CD4-positive, alpha-beta T cell treated with Interleukin-10 for 1 hour (primary cell): ENCODE measurements at places on chromosomes 7 and 10.

GRCh38 chr10:11325817-11326216 lies 285.6 kb downstream of the USP6NL start:
- no peak for DNase-seq

DNA sequence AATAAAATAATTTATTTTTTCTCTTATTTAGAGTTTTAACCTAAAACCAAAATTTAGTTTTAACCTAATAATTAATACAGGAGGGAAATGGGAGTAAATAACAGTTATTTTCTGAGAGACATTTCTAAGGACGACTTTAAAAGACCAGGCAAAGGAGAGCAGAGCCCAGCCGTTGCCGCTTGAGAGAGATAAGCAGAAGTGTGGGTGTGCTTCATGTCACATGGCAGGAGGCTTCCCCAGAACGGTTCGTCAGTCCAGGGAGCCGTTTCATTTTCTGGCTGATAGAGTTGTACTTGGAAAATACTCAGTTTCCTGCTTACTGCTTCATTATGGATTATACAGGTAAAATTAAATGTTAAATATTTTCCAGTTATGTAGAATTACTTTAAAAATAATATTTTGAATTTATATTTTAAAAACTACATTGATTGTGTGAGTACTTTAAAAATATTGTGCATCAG lies 61.4 kb downstream of the ST7 start:
- peak; percentile 11 for DNase-seq

DNA sequence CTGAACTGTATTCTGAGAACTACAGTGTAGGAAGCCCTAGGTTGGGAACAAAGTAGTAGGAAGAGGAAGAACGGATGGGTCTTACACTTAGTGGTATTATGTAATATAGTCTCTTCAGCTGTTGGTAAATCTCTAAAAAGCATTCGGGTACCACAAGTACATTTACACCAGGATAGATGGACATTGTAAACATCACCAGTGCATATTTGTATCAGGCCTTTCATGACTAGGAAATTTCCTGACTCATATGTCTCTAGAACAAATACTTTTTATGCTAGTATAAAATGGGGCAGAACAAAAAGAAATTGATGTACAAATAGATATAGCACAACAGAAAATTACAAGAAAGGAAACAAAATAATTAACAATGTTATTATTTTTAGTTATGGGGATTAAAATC lies 21.5 kb upstream of the OR6B1 start:
- DNase-seq, result no peak

- DNase-seq, result no peak
Observed at GRCh38 chr10:81081887-81082620, 544.4 kb downstream of the SH2D4B start.

GRCh38 chr7:2508327-2509215 lies 11.0 kb upstream of the LFNG start:
- peak; percentile 83 for DNase-seq

GRCh38 chr7:6623589-6624245 lies 8.3 kb downstream of the ZNF853 start:
- DNase-seq, result peak; percentile 46

- no peak for DNase-seq
Observed at GRCh38 chr10:18737236-18737635, 78.0 kb downstream of the ARL5B start.

DNA sequence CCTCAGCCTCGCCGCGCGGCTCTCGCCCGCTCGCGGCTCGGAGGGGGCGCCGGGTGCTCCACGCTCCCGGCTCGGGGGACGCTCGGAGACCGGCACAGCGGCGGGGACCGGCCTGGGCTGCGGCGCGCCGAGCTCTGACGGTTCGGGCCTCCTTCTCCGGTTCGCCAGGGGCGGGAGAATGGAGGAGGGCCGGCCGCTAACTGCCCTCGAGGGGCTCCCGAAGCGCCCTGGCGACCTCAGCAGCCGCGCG lies 232 bp upstream of the GRID1 start:
- no peak for DNase-seq

DNA sequence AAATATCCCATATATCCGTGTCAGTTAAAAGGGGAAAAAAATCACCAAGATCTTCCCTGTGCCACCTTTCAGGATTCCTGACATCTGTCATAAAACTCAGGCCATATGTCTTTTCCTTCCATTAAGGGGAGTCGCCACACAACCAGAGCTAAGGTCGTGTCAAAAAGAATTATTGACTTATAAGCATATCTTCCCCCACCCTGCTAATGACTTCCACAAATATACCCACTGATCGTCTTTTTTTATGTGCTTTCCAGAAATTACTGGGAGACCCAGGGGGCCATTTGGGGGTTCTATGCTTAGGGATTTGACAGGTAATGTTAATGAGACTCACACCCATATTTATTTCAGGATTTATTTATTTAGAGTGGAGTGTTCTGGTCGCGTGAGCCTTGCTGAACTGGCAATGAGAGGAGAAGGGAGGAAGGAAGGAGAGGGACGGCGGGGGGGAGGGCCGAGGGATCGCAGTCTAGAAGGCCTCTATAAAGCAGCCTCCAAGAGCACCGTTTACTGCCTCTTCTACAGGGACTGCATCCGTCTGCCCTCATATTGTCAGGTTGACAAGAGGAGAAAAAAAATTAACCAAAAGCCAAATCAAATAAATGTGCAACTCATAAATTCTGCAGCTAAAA lies 135.7 kb upstream of the MGMT start:
- no peak for DNase-seq

DNA sequence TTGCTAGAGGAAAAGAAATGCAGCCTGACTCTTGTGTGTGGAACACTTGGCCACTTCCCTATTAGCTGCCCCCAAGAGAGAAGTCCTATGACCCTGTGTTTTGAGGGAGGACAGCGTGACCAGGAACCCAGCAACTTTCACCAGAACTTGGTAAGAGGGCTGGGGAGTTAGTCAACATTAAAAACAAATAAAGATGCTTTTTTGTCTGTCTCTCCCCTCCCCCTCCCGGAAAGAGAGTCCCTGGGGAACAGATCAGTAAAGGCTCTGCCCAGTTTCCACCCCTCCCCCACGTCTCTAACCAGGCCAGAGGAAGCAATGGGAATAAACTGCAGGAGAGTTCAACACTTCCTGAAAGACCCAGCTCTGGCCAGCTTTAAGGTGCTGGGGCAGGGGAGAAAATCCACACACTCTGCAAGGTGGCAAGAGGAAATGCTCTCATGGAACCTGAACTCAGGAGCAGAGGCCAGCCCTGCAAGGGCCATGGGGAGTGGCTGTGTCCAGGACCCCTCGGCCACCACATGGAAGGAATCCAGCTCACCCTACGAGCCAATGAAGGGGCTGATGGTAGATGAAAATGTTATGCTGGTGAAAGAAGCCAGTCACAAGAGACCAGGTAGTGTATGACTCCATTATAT lies 21.5 kb downstream of the SH3PXD2A start:
- DNase-seq, result no peak

DNA sequence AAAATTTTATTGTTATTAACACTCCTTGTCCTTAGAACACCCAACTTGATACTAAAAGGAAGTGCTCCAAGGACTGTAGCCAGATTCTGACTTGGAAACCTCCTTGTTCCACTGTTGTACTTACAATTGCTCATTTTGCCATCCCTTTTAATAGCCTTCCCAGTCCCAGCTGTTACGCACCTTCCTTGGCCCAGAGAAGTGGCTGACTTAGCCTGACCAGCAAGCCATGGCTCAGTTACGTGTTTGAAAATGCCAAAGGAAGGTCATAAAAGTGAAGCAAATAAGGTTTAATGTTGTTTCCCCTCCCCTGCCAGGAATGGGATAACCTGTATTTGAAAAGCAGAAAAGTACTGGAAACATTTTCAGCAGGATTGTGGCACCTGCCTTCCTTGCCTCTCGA lies 3.7 kb upstream of the ANKRD1 start:
- no peak for DNase-seq

DNA sequence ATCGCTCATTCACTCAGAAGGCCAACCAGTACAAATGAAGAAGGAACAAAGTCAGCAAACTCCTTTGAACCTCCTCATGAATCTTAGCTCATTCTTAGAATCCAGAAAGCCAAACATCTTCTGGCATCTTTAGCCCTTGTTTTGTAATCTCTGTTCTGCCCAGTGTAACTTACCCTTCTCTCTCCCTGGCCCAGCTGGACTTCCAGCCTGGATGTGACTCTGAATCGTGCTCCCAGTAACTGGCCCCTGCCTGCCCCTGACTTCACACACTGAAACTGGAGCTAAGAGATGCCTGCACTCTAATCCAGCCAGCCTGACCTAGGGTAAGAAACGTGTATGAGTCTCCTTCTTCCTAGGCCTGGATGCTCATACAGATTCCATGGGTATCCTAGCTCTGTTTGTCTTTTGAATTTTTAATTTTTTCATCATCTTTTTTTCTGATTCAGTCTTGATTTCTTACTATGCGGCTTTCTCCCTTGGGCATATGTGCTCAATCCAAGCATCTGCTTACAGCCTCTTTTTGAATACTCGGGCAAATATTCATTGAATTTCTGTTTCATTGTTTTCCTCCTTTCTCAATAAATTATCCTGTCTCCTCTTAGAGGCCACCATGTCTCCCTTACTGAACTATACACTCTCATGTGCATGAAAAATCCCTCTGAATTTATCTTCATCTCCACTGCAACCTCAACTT lies 845.6 kb upstream of the AUTS2 start:
- DNase-seq, result no peak

GRCh38 chr10:93475871-93476270 lies 6.3 kb downstream of the MYOF start:
- no peak for DNase-seq

DNA sequence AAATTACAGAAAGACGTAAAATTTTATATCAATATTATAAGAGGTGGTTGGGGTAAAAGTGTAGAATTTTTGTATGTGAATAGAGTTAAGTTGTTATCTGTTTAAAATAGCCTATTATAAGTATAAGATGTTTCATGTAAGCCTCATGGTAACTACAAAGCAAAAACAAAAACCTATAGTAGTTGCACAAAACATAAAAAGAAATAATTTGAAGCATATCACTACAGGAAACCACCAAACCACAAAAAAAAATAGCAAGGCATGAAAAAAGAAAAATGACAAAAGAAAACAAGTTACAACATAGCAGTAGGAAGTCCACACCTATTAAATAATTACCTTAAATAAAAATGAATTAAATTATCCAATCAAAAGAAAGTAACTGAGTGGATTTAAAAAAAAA lies 12.4 kb upstream of the GSTK1 start:
- DNase-seq, result peak; percentile 58

GRCh38 chr10:132001238-132001972 lies 19.7 kb upstream of the BNIP3 start:
- peak; percentile 31 for DNase-seq

GRCh38 chr10:11930312-11930978 lies 107.3 kb downstream of the PROSER2 start:
- no peak for DNase-seq

GRCh38 chr7:94882891-94883290 lies 24.5 kb upstream of the PPP1R9A start:
- DNase-seq, result no peak

DNA sequence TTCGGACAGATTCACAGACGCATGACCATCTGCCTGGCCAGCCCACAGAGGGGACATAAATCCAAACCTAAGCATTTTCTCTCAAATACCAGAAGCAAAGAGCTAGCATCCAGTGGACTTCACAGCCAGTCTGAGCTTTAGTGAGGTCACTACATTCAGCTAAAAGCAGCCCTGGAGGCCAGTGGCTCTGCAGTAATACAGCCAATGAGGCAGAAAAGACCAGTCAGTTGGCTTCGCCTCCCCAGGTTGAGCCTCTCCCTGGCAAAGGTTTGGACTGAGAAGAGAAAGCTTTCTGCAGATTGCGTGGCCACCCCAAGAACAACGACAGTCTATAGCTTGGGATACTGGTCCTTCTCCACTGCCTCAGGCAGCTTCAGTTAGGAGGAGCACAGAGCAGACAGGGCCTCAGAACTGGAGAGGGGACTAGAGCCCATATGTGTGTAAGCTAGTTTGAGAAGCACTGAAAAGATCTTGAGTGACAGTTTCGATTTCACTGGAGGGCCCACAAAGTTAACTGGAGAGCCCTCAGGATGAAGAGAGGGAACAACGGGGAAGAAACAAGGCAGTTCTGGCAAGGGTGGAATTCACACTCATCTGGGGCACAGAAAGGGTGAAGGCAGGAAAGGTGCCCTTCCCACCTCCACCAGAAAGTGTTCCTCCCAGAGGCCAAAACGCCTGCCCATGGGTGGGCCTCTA lies 3.8 kb downstream of the WDR91 start:
- DNase-seq, result no peak

DNA sequence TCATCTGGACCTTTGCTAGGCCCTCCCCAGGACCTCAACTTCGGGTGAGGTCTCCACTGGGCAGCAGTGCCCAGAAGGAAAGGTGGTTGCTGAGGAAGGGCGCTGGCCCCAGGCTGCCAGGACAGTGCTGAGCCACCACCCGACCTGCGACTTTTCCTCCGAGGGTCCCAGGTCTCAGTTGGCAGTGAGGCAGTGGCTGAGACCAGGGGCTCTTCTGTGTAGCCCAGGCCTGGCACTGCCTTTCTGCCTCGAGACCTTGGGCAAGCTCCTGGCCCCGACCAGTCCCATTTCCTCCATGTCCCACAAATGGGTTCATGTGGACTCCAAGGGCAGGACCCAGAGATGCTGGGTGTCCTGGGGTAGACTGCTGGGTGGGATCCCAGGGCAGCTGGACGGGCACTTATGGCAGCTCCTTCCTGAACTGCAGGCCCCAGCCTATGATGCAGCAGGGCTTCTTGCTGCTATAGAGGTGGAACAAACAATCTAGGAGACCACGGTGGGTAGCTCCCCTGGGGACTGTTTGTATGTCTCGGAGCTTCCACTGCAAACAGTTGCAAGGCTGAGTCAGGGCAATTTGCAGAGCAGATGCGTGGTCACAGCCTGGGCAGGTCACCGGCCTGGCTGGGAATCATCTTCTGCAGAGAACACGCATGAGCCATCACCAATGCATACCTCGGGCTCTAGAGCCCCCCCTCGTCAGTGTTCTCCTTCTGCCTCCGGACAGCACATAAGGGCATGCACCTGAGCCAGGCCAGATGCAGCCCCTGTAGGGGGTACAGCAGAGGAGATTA lies 17.9 kb upstream of the LRRC18 start:
- no peak for DNase-seq

DNA sequence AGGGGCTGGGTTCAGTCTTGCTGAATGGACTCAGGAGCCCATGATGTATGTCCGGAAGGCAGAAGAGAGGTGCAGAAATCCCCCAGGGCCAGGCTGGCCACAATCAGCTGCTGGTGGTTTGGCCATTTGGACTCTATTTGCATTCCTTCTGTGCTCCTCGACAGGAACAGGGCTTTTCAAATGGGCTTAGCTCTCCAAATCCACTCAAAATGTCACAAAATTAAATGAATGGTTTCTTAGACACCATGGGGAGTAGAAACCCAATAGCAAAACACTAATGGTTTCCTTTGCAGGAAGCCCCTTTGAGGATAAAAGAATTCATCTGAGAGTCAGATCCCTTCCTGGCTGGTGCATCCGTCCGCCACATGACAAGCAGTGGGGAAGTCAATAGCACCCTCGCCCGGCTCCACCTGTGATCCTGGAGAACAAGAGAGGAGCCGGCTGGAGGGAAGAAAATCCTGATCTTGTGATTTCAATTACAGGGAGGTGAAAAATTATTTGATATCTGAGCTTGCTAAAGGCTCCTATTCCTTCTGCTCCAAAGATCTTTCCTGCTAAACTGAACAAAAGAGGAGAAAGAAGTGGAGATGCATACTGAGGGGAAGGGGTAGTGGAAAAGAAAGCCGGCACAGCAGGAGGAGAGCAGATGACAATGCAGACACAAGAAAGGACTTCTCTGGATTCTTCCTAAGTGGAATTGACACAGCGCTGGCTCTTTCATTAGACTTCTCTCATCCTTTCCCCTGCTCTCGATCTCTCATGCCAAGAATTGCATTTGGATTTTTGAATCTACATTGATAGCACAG lies 190.7 kb downstream of the C7orf25 start:
- no peak for DNase-seq
